Upper lobe of right lung (tissue), 1 donor: ENCODE measurements at places on chromosomes 5 and 9. TPM values are rescaled to one million over a fixed set of nuclear protein-coding genes. Genes with fewer than 3 reads are reported as not detected.

The SIT1 gene
- total RNA-seq, result 2.2 TPM

The IQGAP2 gene
- 31.0 TPM for total RNA-seq

The AK8 gene
- 0.55 TPM for total RNA-seq

The SOHLH1 gene
- total RNA-seq, result not detected

The MLANA gene
- not detected for total RNA-seq

DNA sequence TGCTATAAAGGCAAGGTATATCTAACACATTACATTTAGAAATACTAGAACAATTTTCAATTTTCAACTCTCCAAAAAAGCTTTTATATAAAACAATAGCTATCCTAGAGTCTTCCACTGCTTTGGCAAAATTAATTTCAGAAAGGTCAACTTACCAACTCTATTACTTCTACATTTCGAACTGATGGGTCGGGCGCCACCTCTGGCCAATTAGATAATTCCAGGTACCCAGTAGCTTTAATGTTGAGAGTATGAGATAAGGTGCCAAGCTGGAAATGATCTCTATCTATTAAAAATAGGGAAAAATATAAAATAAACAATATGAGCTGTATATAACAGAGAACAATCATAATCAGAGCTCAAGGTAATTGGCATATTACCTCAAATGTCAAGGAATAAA lies 166.6 kb downstream of the AP3B1 start:
- no peak for DNase-seq

DNA sequence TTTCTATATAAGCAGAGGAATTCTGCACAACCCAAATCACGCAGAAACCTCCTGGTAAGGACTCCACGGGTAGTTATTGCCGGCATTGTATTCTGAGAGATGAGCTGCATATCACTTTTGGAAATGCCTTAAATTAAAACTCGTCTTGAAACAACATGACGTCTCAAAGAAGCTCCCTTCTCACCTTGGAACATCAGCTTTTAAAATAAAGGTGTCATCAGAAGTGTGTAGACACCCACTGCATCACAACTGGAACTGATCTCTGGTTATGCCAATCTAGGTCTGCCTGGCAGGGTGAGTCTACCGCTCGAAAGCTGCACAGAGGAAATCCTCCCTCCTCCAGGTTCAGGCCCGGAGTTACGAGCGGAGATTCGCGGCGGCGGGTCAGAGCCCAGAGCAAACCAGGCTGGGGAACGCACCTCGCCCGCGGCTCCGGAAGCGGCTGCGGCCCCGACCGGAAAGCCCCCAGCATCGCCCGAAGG lies 974 bp upstream of the SLC12A2 start:
- no peak for DNase-seq

GRCh38 chr5:179827680-179828079 lies 7.0 kb downstream of the SQSTM1 start:
- DNase-seq, result peak; percentile 70

GRCh38 chr5:148384380-148384737 lies 601 bp downstream of the FBXO38 start:
- no peak for DNase-seq

GRCh38 chr9:4297786-4298254 lies 2.0 kb downstream of the GLIS3 start:
- DNase-seq, result peak; percentile 86

DNA sequence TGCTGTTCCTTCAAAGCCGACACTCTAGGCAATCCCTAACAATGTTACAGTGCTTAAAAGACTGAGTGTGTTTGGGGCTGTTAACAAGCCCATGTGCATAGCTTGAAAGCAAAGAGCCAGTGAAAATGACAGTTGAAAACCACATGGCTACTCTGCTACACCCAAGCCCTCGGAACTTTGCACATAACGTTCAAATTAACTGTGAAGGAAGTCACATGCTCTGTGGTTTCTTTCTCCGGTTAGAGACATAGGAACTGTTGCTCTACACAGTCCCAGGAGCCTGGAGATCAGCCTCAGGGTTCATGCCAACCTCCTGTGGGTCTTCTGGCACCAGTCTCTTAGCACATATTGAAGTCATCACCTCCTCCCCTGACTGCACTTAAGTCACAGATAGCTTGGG lies 51.1 kb downstream of the C9orf152 start:
- no peak for DNase-seq

GRCh38 chr9:117718085-117718484 lies 13.9 kb downstream of the TLR4 start:
- no peak for DNase-seq

GRCh38 chr5:146799671-146800070 lies 78.9 kb downstream of the PPP2R2B start:
- DNase-seq, result no peak

DNA sequence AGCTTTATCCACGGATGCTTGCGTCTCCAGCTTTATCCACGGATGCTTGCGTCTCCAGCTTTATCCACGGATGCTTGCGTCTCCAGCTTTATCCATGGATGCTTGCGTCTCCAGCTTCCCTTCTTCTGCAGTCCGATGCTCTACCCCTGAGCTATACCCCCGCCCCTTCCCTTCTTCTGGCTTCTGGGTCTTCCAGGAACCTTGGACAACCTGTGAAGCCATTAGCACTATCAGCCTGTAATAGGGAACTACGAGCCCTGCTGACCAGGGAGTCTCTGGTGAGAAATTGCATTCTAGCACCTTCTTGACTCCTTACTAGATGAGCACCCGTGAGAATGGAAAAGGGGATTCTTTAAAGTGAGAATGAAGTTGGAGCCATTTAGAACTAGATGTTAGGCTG lies 39.1 kb upstream of the SH3PXD2B start:
- no peak for DNase-seq

DNA sequence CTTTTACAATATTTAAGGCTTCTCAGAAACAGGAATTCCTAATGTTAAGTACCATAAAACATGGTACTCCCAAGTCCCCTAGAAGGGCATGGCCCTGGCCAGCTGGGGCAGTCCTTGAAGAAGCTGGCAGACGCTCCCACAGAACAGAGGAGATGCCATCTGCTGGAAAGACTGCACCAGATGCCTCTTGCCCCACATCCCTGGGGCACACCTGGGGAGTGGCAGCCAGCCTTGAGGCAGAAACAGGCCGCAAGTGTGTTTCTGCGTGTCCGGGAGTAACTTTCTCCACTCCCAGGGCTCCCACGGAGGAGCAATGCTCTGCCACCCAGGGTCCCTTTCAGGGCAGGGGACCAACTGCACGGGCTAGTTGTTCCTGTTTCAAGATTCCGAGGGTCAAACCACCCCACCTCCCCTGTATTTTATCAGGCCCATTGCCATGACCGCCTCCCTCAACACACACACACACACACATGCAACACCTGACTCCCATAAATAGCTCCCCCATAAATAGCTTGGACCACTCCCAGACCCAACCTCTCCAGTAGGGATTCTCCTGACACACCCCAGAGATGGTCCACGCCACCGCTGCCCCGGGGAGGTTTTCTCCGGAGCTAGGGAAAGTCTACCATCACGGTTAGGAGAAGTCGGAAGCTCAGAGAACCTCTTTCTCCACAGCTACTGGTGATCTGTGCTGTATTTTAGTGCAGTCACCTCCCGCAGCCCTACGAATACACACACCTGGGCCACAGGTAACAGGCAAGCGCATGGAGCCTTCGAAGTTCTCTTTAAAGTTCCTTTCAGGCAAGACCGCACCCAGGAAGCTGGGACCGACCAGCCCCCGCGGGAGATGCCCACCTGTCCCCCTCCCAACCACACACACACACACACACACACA lies 1.5 kb downstream of the SPOCK1 start:
- peak; percentile 47 for DNase-seq

GRCh38 chr9:18493451-18493993 lies 19.6 kb downstream of the ADAMTSL1 start:
- no peak for DNase-seq

DNA sequence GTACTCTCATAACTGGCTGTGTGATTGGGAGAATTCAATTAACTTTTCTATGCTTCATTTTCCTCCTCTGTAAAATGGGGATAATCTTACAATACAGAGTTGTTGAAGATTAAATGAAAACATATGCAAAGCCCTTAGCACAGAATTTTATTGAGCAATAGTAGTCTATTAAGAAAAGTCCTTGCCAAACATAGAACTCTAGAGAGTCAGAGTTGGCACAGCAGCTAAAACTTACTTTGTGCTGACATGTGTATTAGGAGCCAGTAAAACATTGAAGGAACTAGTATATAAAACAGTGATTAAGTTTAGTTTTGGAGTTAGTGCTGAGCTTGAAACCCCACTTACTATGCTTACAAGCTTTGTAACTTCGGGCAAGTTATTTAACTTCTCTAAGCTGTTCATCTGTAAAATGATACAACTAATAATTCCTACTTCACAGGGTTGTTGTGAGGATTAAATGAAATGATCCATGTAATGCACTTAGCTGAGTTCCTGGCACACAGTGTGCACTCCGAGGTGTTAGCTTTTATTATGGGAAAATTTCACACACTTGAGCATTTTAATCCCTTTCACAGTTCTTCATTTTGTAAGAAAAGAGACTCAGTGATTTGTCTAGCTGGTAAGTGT lies 20.0 kb upstream of the GRIN3A start:
- DNase-seq, result no peak

GRCh38 chr5:112634796-112635195 lies 102.9 kb upstream of the APC start:
- DNase-seq, result no peak

GRCh38 chr5:72133212-72133990 lies 26.1 kb downstream of the MAP1B start:
- no peak for DNase-seq

DNA sequence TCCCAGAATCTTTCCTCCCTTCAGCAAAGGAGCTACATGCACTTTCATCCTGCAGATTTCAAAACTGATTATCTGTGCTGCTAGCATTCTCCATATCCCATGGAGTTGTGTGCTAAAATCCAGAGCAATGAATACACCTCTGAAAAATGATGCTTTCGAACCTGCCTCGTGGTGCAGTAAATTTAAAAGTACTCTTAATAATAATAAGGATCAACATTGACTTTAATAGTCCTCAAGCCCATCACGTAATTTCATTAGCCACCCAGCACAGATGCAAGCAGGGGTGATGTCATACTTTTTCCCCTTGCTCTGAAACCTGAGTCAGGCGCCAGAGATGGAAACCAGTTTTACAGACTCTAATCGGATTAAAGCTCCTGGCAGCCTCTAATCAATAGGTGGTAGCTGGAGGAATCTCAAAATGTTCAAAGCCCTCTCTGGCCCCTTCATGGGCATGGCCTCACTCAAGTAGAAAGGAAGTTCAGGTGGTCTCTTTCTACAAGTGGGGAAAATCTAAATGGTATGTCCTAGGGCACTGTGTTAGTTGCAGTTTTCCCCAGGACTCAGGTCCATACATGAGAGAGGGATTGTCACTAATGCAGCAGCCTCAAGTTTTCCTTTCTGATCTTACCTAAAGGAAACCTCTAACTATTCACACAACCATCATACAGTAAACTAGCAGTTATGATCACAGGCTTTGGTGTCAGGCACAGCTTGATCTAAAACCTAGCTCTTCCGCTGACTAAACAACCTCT lies 221.6 kb upstream of the SLC30A5 start:
- DNase-seq, result no peak
